ENCODE measurements at places on chromosomes 2 and 18.

DNA sequence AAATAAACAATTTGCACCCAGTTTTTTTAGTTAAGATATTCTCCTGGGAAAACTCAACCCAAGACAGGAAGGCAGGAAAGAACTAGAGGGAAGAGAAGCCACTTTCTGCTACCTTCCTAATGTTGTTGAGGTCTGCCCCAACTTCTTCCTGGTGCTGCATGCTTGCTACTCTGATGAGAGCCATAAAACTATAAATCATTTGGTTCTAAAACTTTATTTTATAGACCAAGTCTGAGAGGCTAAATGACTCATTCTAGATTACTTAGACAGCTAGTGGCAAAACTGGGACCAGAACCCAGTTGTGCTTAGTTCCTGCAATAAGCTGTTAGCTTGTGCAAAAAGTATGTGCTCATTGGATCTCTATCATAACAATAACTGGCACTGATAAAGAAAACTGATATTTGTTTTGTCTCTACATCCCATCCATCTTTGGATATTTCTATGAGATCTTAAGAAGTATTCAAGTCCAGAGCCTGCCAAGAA, 344.9 kb upstream of the SLC14A2 start:
- H3K36me3 ChIP-seq = no peaks in the 10 kb centered on the region
- no peaks in the 10 kb centered on the region for H3K27me3 ChIP-seq
- H3K27ac ChIP-seq = no peak overlapping the region
- no peak for DNase-seq

DNA sequence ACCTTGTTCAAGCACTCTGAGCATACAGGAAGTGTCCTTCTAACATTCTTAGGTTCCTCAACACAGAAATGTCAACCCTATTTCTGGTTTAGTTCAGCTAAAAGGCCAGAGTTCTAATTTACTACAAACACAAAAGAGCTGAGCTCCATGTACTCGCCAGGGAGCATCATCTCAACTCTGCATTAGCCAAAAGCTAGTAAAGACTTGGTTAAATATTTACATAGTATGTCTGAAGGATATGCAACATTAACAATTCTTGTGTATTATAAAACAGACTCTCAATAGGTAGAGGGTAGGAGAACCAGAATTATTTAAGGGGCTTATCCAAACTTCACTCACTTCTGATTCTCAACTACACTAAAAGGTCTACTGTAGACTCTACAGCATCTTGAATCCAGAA, 154.6 kb downstream of the THADA start:
- no peaks in the 10 kb centered on the region for H3K27me3 ChIP-seq
- H3K27ac ChIP-seq = no peak overlapping the region
- 0 out of 2 replicates have a peak, but pooled peaks cover 3% of the 10 kb centered on the region for H3K36me3 ChIP-seq
- H3K4me3 ChIP-seq = no peak overlapping the region

- H3K4me3 ChIP-seq = no peak overlapping the region
Observed at GRCh38 chr18:30177056-30177455, 865.5 kb downstream of the DSC3 start.

- H3K27ac ChIP-seq = no peak overlapping the region
- H3K4me3 ChIP-seq = no peak overlapping the region
- H3K36me3 ChIP-seq = no peaks in the 10 kb centered on the region
- no peak for DNase-seq
Observed at GRCh38 chr2:54818226-54818625, 94.8 kb downstream of the EML6 start.

GRCh38 chr2:64104933-64105332, 39.3 kb downstream of the PELI1 start:
- 0 out of 2 replicates have a peak, but pooled peaks cover 2% of the 10 kb centered on the region for H3K4me1 ChIP-seq
- no peak for DNase-seq
- no peak overlapping the region for H3K27ac ChIP-seq
- no peaks in the 10 kb centered on the region for H3K27me3 ChIP-seq
- H3K36me3 ChIP-seq = no peaks in the 10 kb centered on the region
- no peak overlapping the region for H3K4me3 ChIP-seq

All from HCT116 (cell line).